ENCODE measurements at places on chromosomes 13 and 19. TPM values are rescaled to one million over a fixed set of nuclear protein-coding genes. Genes with fewer than 3 reads are reported as not detected.
A peak's percentile ranks its signal among the peaks of the same experiment; 100 is the strongest.

- H3K27ac ChIP-seq: no peak overlapping the region
- H3K27me3 ChIP-seq: peaks cover 72% of the 10 kb centered on the region
- H3K4me3 ChIP-seq: no peak overlapping the region
- H3K4me1 ChIP-seq: peaks cover 11% of the 10 kb centered on the region
- no peak for DNase-seq
Observed at GRCh38 chr19:35862528-35862927, 5.8 kb downstream of the KIRREL2 start.

- no peaks in the 10 kb centered on the region for H3K36me3 ChIP-seq
- DNase-seq: peak; percentile 75
- H3K4me1 ChIP-seq: peaks cover 62% of the 10 kb centered on the region
- peak overlapping the region; percentile 42 for H3K27ac ChIP-seq
- H3K4me3 ChIP-seq: peak overlapping the region; percentile 3
- H3K27me3 ChIP-seq: no peaks in the 10 kb centered on the region
Observed at GRCh38 chr19:14577264-14577663, 5.4 kb upstream of the NDUFB7 start.

GRCh38 chr19:54041969-54042606 lies 21.6 kb downstream of the VSTM1 start:
- H3K27ac ChIP-seq: no peak overlapping the region
- H3K27me3 ChIP-seq: no peaks in the 10 kb centered on the region
- no peak overlapping the region for H3K4me3 ChIP-seq
- no peak for DNase-seq
- no peaks in the 10 kb centered on the region for H3K4me1 ChIP-seq

DNA sequence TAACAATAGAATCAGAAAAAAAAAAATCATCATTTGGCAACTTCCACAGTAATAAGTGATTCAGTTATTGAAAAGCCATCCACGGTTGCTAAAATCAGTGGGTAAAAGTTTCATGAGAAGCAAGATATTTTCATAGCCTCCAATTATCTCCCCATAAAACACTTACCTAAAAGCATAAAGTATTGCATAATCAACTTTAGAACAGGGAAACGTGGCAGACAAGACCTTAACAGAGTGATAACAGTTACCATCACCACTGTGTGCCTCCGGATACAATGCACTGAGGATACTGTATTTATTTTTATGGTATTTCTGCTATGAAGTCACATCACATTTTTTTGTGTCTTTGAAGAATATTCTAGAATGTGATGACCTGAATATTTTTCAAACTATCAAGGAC lies 37.0 kb downstream of the ABCC4 start:
- H3K4me1 ChIP-seq: no peaks in the 10 kb centered on the region
- H3K27ac ChIP-seq: no peak overlapping the region
- no peak for DNase-seq
- no peak overlapping the region for H3K4me3 ChIP-seq
- no peaks in the 10 kb centered on the region for H3K36me3 ChIP-seq
- H3K27me3 ChIP-seq: no peaks in the 10 kb centered on the region

DNA sequence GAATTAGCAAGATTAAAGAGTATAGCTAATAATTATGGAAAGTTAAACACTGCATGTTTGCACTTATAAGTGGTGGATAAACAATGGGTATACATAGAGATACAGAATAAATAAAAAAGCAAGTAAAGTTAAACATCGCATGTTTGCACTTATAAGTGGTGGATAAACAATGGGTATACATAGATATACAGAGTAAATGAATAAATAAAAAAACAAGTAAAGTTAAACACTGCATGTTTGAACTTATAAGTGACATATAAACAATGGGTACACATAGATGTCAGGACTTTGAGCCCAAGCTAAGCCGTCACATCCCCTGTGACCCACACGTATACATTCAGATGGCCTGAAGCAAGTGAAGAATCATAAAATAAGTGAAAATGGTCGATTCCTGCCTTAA lies 1533.3 kb upstream of the SPRY2 start:
- H3K36me3 ChIP-seq: no peaks in the 10 kb centered on the region
- no peak overlapping the region for H3K4me3 ChIP-seq
- no peak overlapping the region for H3K27ac ChIP-seq
- H3K4me1 ChIP-seq: no peaks in the 10 kb centered on the region

GRCh38 chr13:112003396-112003795 lies 63.6 kb upstream of the SOX1 start:
- no peaks in the 10 kb centered on the region for H3K4me1 ChIP-seq
- no peak overlapping the region for H3K4me3 ChIP-seq
- no peaks in the 10 kb centered on the region for H3K27me3 ChIP-seq
- no peak overlapping the region for H3K27ac ChIP-seq
- H3K36me3 ChIP-seq: no peaks in the 10 kb centered on the region

GRCh38 chr19:11256189-11256588 lies 6.1 kb downstream of the DOCK6 start:
- no peaks in the 10 kb centered on the region for H3K27me3 ChIP-seq
- no peak overlapping the region for H3K27ac ChIP-seq

DNA sequence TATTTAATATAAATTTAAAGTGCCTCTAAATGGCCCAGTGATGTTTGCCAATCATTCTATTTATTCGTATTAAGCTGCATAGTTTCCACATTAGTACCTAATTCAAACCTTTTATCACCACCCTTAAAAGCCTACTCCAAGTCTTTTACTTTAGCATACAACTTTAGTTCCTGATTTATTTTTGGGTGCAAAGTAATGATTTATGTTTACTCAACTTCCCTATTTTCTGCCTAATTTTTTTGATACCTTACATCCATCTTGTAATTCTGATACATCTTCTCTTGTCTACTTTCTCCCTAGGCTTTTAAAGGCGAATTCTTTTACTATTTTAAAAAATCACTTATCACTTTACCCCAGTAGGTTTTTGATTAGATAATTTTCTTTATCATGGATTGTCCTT lies 2651.1 kb upstream of the PCDH20 start:
- no peak overlapping the region for H3K4me3 ChIP-seq
- no peaks in the 10 kb centered on the region for H3K36me3 ChIP-seq
- H3K4me1 ChIP-seq: no peaks in the 10 kb centered on the region
- no peak overlapping the region for H3K27ac ChIP-seq

DNA sequence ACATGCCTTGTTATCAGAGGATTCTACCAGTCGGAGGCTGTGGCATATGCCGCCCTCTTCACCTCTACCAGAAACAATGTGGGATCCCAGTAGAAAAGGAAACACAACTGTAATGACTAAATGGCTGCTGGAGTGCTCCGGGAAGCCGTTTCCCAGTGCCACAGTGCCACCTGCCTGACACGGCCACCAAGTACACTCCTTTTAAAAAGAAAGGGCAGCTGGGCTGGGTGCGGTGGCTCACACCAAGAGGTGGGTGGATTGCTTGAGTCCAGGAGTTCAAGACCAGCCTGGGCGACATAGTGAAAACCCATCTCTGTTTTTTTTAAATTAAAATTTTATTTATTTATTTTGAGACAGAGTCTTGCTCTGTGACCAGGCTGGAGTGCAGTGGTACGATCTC lies 67.3 kb downstream of the TRPM4 start:
- DNase-seq: peak; percentile 44
- H3K27me3 ChIP-seq: no peaks in the 10 kb centered on the region
- peaks cover 8% of the 10 kb centered on the region for H3K4me1 ChIP-seq
- no peaks in the 10 kb centered on the region for H3K36me3 ChIP-seq
- H3K27ac ChIP-seq: no peak overlapping the region
- no peak overlapping the region for H3K4me3 ChIP-seq

GRCh38 chr13:48181482-48182145 lies 51.4 kb upstream of the ITM2B start:
- H3K4me3 ChIP-seq: no peak overlapping the region
- peaks cover 49% of the 10 kb centered on the region for H3K4me1 ChIP-seq
- DNase-seq: peak; percentile 64
- peak overlapping the region; percentile 47 for H3K27ac ChIP-seq
- H3K27me3 ChIP-seq: no peaks in the 10 kb centered on the region
- H3K36me3 ChIP-seq: no peaks in the 10 kb centered on the region

GRCh38 chr13:38121267-38121666 lies 228.4 kb upstream of the UFM1 start:
- no peaks in the 10 kb centered on the region for H3K4me1 ChIP-seq
- no peaks in the 10 kb centered on the region for H3K36me3 ChIP-seq
- H3K27me3 ChIP-seq: no peaks in the 10 kb centered on the region
- DNase-seq: no peak
- no peak overlapping the region for H3K4me3 ChIP-seq
- no peak overlapping the region for H3K27ac ChIP-seq

DNA sequence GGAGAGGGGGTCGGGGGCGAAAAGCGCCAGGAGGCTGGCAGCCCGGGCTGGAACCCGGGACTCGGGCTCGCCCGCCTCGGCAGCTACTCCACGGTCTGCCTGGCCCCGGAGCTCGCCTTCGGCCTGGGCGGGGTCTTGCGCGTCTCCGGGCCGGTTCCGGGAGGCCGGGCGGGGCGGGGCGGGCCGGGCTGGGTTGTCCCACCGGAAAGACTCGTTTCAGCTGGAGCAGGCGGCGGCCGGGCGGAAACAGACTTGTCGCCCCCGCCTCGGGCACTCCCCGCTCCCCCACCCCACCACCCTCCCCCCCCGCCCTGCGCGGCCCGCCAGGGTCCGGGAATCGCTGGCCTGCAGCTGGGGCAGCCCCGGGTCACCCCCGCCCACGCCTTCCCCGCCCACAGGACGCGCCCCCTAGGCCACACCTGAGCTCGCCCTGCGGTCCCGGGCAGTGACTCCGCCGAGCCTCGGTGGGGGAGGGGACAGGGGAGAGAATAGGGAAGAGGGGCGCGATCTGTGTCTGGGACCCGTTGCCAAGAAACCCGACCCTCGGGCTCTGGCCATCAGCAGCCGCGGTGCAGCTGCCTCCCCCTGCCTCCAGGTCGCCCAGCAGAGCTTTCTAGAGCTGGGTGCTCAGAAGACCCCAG lies 109.4 kb downstream of the KCTD15 start:
- H3K27ac ChIP-seq: no peak overlapping the region
- H3K27me3 ChIP-seq: peaks cover 8% of the 10 kb centered on the region
- H3K36me3 ChIP-seq: no peaks in the 10 kb centered on the region
- peak overlapping the region; percentile 33 for H3K4me3 ChIP-seq

DNA sequence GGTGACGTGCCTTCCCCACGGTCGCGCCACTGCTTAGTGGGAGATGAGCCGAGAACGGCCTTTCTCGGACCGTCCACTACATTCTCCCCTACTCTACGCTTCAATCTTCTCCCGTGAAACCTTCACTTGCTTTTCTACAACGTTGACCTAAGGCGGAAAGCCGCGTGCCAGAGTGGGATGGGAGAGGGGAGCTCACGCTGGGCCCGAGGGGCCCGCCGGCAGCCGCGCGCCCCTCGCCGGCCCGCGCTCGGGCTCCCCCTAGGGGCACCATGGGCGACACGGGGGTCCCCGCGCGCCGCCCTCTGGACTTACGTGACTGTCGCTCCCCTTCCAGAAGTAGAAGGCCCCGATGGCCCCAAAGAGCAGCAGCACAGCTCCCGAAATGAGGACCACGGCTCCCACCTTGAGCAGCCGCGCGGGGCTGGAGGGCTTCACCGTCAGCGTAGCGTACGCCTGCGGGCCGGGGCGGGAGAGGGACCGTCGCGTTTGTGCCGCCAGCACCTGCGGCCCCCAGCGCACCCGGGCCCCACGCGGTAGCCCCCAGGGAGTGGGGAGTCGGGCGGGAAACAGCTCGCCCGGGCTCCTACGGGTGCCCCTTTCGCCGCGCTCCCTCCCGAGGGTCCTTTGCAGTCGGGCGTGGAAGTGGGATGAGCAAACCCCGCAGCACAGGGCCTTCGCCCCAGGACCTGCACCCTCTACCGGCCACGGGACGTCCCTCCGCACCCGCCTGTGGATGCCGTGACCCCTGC lies 727 bp downstream of the CNMD start:
- peak overlapping the region; percentile 35 for H3K4me3 ChIP-seq
- DNase-seq: peak; percentile 35
- peaks cover 27% of the 10 kb centered on the region for H3K27me3 ChIP-seq
- H3K4me1 ChIP-seq: peaks cover 14% of the 10 kb centered on the region

DNA sequence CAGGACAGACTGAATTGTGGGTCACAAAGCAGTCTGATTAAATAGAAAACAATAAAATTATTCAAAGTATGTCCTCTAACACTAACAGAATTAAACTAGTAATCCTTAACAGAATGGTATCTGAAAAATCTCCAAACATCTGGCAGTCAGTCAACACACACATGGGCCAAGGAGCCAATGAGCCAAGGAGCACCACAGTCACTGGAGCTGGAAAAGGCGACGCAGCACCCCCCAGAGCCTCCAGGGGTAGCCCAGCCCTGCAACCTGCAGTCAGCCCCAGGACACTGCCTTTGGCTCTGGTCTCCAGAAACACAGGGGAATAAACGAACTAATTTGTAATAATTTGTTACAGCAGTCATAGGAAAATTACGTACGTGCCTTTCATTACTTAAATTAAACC lies 12.3 kb downstream of the TUBGCP3 start:
- DNase-seq: no peak
- no peaks in the 10 kb centered on the region for H3K27me3 ChIP-seq
- H3K4me3 ChIP-seq: no peak overlapping the region
- H3K27ac ChIP-seq: no peak overlapping the region
- no peaks in the 10 kb centered on the region for H3K36me3 ChIP-seq

DNA sequence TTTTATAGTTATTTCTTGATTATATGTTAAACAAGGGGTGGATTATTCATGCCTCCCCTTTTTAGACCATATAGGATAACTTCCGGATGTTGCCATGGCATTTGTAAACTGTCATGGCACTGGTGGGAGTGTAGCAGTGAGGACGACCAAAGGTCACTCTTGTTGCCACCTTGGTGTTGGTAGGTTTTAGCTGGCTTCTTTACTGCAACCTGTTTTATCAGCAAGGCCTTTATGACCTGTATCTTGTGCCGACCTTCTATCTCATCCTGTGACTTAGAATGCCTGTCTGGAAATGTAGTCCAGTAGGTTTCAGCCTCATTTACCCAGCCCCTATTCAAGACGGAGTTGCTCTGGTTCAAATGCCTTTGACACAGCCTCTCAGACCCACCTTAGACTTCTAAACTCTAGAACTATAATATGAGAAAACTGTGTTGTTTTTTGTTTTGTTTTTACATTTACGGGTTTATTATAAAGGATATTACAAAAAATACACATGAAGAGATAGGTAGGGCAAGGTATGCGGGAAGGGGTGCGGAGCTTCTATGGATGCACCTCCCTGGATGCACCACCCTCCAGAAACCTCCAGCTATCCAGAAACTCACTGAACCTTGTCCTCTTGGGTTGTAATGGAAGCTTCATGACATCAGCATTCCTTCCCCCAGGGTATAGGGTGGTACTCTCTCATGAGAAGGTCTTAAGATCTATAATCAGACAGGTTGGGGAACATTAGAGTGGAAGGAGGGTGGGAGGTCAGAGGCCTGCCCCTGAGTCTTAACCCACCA lies 15.8 kb upstream of the SPRYD7 start:
- DNase-seq: no peak
- no peaks in the 10 kb centered on the region for H3K4me1 ChIP-seq
- no peaks in the 10 kb centered on the region for H3K36me3 ChIP-seq
- no peak overlapping the region for H3K27ac ChIP-seq
- no peak overlapping the region for H3K4me3 ChIP-seq

The B3GNT8 gene
- total RNA-seq: 0.27 TPM

The KRTDAP gene
- total RNA-seq: not detected

The LRRC63 gene
- total RNA-seq: not detected

The GARIN5A gene
- total RNA-seq: 0.58 TPM

The SYT5 gene
- 0.94 TPM for total RNA-seq

The NBEA gene
- 10.7 TPM for total RNA-seq

The EIF3K gene
- total RNA-seq: 295 TPM

The UHRF1 gene
- 0.29 TPM for total RNA-seq

The CIRBP gene
- total RNA-seq: 648 TPM

The EPS8L1 gene
- total RNA-seq: 1.3 TPM

Measured in B cell (primary cell).